ENCODE measurements at places on chromosomes 1 and 21. TPM values are rescaled to one million over a fixed set of nuclear protein-coding genes. Genes with fewer than 3 reads are reported as not detected.

Gene CELA2A
- not detected for total RNA-seq

Gene SLC9C2
- not detected for total RNA-seq

Gene S100A12
- not detected for total RNA-seq

Gene LENEP
- 0.40 TPM for total RNA-seq

Gene LCE3E
- not detected for total RNA-seq

Gene TFF2
- not detected for total RNA-seq

Gene C1orf87
- total RNA-seq = not detected

Gene LHX8
- total RNA-seq = not detected

GRCh38 chr1:228304766-228305395, 97.0 kb downstream of the OBSCN start:
- no peak for DNase-seq

GRCh38 chr1:88891951-88892340, 579 bp upstream of the GTF2B start:
- no peak for DNase-seq

DNA sequence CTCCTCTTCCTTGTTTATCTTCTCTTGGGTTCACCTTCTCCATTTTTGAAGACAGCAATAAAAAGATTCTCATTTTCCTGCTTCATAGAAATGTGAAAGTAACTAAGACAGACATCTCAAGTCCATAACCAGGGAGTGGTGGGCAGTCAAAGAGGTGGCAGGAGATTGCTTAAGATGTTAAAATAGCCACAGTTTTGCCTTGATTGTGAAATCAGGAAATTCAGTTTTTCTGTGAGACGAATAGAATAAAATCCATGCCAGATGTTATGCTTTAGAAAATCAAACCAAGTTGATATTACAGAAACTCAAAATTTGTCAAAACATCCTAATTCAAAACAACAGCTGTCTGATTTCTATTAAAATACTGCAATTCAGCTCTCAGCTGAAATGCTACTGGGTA, 57.2 kb downstream of the TNN start:
- DNase-seq = no peak

DNA sequence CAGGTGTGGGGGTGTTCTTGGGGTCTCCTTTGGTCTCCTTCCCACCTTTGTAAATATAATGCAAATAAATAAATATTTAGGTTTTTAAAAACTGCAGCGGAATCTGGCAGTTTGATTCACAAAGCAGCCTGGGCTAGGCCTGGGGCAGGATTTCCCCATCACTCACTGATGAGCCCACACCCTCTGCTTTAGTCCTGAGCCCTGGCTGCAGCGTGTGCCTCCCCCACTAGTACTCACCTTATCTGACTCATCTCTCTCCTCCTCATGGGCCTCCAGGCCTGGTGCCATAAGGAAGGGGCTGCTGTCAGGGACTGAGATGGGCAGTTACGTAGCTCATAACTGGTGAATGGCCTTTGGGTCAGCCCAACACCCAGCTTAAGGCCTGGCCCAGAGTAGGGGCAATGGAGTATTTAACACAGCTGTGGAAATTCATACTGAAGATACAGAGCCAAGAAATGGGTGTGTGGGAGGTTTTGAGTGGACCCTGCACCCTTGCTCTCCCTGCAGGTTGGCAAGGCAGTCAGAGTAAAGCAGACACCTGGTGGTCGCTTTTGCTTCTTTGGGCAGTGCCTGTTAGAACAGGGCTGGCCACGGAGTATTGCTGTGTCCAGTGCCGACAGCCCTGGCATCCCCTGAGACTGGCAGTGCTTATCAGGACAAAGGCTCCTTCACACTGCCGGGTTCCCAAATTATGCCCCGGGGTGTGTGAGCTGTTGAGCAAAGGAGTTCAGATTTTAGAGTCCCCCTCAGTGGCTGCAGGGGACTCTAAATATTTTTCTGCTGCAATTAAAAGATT, 39.7 kb downstream of the AZIN2 start:
- no peak for DNase-seq

GRCh38 chr1:155141749-155142148, 1.4 kb upstream of the DPM3 start:
- no peak for DNase-seq

DNA sequence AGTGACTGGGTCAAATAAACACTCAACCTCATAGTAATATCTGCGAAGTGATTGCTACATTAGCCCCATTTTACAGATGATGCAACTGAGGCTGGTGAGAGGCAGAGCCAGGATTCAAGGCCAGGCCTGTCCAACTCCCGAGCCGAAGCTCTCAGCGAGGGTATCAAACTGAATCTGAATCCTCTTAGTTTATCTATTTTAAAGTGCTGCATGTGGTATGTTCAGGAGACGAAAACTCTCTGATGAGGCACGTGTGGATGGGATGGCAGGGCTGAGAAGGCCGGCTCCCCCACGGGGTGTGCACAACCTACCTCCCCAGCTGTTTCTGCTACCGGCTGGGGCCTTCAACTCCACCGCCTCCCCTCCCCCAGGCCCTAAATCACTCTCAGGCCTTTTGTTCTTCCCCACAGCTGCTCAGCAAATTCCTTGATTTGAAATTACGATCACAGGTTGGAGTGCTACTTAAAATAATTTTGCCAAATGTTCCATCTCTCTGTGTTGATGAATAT, 171.8 kb downstream of the TOMM20 start:
- DNase-seq = no peak

GRCh38 chr1:204439621-204440375, 28.2 kb upstream of the PPP1R15B start:
- DNase-seq = no peak

- DNase-seq = no peak
These were observed 13.6 kb downstream of the ARPC5 start for GRCh38 chr1:183622013-183622412.

GRCh38 chr1:119083980-119084379, 56.5 kb downstream of the WARS2 start:
- DNase-seq = no peak

DNA sequence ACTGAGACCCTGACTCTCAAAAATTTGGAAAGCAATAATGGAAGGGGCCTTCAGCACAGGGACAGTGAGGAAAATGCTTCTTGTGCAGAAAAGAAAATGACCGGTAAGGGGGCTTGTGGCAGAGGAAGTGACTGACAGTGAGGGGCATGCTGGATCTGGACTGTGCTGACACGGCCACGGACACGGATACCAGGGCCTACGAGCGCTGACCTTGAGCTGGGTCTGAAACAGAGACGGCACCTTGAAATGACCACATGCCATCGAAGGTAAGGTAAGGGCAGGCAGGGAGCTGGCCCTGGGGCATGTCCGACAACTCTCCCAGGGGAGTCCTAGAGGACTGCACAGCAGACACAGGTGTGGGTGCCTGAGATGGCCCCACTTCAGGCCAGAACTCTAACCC, 182.1 kb downstream of the RHOU start:
- no peak for DNase-seq

DNA sequence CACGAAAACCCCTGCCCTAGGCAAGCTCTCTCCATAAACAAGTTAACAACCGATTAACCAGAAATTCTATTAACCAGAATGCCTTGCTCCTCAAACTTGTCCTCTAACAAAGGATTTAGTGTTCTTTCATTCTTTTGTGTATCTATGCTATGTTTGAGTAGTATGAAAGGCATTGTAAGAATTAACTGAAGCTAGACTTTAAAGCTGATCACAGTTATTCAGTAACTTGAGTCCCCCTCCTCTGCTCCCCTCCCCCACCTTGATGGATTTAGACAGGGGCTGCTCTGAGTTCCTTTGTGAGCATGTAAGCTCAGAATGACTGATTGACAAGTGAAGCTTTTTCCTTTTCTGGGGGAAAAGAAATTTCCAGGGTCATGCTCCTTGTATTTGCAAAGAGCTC, 257.6 kb downstream of the TTLL7 start:
- DNase-seq = no peak

GRCh38 chr1:216425577-216425976, 2.3 kb upstream of the USH2A start:
- no peak for DNase-seq

GRCh38 chr1:151934048-151934493, 24.8 kb upstream of the THEM4 start:
- DNase-seq = peak; percentile 78

DNA sequence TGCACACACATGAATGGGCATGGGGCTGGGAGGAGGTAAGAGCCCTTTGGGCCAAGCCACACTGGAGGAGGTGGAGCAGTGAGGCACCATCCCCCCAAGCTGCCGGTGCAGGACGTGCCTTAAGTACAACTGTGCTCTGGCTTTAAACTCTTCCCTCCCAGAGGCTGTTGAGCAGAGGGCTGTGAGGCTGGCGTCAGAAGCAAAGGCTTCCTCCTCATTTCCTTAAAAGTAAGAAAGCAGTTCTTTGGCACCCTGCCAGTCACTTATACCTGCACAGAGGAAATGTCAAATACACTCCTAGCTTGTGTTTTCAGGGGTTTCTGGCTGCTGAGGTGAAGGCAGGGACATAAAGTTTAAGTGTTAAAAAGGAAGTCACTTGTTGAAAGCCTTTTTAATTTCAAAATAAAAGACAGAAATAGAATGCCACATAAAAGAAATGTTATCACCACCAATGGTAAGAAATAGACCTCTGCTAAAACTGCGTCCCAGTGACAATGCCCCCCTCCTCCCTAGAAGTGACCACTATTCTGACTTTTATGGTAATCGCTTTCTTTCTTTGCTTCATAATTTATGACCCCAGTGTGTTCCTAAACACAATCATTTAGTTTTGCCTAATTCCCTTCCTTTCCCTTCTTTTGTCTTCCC, 33.0 kb downstream of the LAMC2 start:
- DNase-seq = peak; percentile 57
